MCF 10A (cell line): ENCODE measurements at places on chromosomes 12 and 14. TPM values are rescaled to one million over a fixed set of nuclear protein-coding genes. Genes with fewer than 3 reads are reported as not detected.

The BDKRB1 gene
- total RNA-seq: 0.32 and 0.51 TPM in 2 replicates

The DNAI7 gene
- 0.14 TPM in 1 of 2 replicates, not detected in the other for total RNA-seq

The MIPOL1 gene
- 16.0 and 16.3 TPM in 2 replicates for total RNA-seq

The SELPLG gene
- total RNA-seq: 0.86 and 1.2 TPM in 2 replicates

The KRT3 gene
- not detected in 2 replicates for total RNA-seq

The ALDH1L2 gene
- 165 TPM in 2 replicates for total RNA-seq

The KLRG1 gene
- total RNA-seq: 1.7 and 1.9 TPM in 2 replicates

DNA sequence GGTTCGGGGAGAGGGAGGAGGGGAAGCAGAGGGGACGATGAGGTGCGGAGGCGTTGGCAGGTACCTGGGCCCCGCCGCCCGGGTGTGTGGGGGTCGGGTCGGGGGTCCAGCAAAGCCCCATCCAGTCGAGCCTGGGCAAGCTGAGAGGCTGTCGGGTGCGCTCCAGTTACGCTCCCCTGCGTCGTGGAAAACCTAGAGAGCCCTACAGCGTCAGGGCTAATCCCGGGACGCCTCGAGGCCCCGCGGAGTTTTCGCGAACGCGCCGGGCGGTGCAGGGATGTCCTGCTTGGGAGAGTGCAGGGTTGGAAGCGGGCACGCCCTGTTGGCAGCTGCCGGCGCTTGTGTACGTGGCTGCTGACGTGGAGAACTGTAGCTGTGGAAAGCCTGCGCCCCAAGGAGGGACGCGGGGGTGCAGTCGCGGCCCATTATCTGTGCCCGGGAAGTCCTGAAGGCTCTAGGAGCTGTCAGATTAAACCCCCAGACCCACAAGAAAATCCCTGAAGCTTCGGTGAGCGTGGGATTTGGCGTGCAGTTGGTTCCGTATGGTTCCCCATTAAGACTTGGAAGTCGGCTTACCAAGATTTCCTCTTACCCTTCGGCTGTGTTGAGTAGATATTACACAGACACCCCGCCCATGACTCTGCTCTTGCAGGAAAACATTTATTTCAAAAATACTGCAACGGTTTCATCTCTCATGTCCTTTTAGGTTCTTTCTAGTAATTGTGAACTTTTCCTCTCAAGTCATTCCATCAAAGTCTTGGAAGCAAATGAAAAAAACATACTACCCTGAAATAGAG, 11.3 kb upstream of the SLC38A2 start:
- peak; percentile 88 for DNase-seq
- H3K36me3 ChIP-seq: peaks cover 8% of the 10 kb centered on the region
- H3K4me1 ChIP-seq: peaks cover 41% of the 10 kb centered on the region
- no peaks in the 10 kb centered on the region for H3K27me3 ChIP-seq
- peak overlapping the region; percentile 91 for H3K4me3 ChIP-seq

DNA sequence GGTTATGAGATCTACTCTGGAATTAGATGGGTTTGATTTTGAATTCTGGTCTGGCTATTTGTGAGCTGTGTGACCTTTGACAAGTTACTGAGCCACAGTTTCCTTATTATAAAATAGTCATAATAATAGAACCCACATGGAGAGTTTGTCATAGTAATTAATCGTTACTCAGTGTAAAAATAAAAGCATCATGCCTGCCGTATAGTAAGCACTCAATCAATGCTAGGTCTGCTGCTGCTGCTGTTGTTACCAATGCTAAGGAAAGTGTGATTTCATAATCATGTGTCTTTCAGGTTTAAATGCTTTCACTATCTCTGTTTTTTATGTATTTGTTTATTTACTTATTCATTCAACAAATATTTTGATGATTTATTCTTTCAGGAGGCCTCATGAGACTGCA, 539.9 kb upstream of the SEL1L start:
- no peak overlapping the region for H3K27ac ChIP-seq
- DNase-seq: no peak
- H3K4me3 ChIP-seq: no peak overlapping the region
- H3K36me3 ChIP-seq: no peaks in the 10 kb centered on the region
- H3K4me1 ChIP-seq: no peaks in the 10 kb centered on the region

DNA sequence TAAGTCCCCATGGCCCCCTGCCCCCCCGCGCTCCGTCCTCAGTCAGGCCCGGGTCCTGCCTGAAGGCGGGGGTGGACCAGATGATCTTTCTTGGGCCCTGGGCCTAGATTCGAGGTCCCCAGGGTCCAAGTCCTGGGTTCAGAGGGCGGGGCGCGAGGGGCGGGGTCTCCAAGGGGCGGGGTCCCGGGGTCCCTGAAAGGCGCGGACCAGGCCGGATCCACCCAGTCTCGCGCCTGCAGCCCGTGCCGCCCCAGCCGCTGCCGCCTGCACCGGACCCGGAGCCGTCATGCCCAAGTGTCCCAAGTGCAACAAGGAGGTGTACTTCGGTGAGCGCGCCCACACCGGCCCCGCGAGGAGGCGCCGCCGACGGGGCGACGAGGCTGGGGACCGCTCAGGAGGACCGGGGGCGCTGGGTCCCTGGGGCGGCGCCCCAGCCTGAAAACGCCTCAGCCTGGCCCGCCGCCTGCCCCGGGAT, 325 bp downstream of the CRIP1 start:
- no peaks in the 10 kb centered on the region for H3K27me3 ChIP-seq
- no peak for DNase-seq
- H3K36me3 ChIP-seq: peaks cover 12% of the 10 kb centered on the region
- peaks cover 18% of the 10 kb centered on the region for H3K4me1 ChIP-seq
- no peak overlapping the region for H3K27ac ChIP-seq

GRCh38 chr12:62530596-62530995, 64.0 kb downstream of the MON2 start:
- no peaks in the 10 kb centered on the region for H3K4me1 ChIP-seq
- no peak overlapping the region for H3K4me3 ChIP-seq
- no peak for DNase-seq
- peaks cover 34% of the 10 kb centered on the region for H3K36me3 ChIP-seq
- H3K27ac ChIP-seq: no peak overlapping the region

- no peak overlapping the region for H3K4me3 ChIP-seq
- no peaks in the 10 kb centered on the region for H3K4me1 ChIP-seq
- H3K27me3 ChIP-seq: no peaks in the 10 kb centered on the region
- no peaks in the 10 kb centered on the region for H3K36me3 ChIP-seq
- DNase-seq: no peak
- no peak overlapping the region for H3K27ac ChIP-seq
Measured at GRCh38 chr12:90473831-90474230, 481.1 kb downstream of the CCER1 start.

- H3K27ac ChIP-seq: no peak overlapping the region
- no peak overlapping the region for H3K4me3 ChIP-seq
- H3K36me3 ChIP-seq: peaks cover 98% of the 10 kb centered on the region
- no peaks in the 10 kb centered on the region for H3K4me1 ChIP-seq
- no peaks in the 10 kb centered on the region for H3K27me3 ChIP-seq
- DNase-seq: peak; percentile 72
Measured at GRCh38 chr14:75088566-75089373, 19.3 kb downstream of the ZC2HC1C start.

DNA sequence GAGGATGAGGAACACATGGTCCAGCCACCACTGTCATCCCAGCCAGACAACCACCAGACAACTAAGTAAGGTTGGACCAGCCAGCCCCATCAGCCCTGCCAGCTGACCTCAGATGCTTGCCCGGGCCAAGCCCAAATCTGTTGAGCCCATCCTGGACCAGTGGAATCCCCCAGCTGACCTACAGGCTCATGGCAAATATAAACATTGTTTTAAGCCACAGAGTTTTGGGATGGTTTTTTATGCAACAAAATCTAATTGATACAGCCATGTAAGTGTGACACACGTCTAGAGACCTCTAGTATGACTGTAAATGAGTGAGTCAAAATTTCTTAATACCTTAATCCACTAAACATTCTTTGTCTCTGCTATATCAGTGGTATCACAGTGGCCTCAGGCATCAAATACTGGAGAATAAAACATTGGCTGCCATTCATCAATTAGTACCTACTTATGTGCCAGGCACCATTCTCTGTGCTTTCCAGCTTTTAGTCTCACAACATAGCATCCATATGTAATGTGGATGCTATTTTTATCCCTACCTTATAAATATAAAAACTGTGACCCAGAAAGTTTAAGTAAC, 24.2 kb upstream of the NT5DC3 start:
- no peak overlapping the region for H3K27ac ChIP-seq
- H3K4me1 ChIP-seq: peaks cover 2% of the 10 kb centered on the region
- no peak for DNase-seq

DNA sequence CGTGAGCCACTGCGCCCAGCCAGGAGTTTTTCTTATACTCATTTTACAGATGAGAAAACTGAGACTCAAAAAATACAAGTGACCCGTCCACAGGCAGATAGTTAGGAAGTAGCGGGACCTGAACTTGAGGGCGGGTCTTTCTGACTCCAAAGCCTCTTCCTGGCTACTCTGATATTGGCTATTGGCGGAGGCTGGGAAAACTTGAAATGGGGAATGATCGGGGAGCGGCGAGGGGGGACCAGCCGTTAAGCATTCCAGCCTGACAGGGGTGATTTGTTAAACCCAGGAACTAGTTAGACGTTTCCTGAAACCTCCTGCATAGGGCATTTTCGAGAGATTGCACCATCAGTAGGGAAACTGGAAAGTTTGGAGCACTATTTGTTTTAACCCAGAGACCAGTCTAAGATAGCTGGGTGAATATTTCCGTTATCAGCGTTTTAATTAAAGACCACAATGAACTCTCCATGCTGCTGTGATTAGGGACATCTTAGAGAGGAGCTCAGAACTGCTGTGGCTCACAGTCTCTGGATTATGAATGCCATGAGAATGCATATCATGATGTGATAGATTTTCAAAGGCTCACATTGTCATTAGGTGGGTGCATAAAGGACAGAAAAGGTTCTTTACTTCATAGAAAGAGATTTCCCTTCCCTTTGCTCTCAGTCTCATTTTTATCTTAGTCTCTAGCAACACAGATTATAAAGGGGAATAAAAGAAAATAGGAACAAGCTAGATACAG, 2.5 kb downstream of the NR1H4 start:
- H3K36me3 ChIP-seq: no peaks in the 10 kb centered on the region
- H3K4me3 ChIP-seq: no peak overlapping the region
- H3K27ac ChIP-seq: no peak overlapping the region
- H3K27me3 ChIP-seq: peaks cover 28% of the 10 kb centered on the region

DNA sequence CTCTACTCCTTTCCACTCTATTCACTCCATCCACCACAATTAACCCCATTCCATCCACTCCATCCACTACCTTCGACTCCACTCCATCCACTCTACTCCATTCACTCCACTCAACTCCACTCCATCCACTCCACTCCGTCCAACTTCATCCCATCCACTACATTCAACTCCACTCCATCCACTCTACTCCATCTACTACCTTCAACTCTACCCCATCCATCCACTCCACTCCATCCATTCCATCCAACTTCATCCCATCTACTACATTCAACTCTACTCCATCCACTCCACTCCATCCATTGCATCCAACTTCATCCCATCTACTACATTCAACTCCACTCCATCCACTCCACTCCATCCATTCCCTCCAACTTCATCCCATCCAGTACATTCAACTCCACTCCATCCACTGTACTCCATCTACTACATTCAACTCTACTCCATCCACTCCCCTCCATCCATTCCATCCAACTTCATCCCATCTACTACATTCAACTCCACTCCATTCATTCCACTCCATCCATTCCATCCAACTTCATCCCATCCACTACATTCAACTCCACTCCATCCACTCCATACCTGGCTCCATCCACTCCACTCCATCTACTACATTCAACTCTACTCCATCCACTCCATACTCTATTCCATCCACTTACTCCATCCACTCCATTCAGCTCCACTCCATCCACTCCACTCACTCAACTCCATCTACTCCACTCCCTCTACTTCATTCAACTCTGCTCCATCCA, 16.4 kb downstream of the HNF1A start:
- no peak overlapping the region for H3K27ac ChIP-seq
- H3K27me3 ChIP-seq: peaks cover 35% of the 10 kb centered on the region
- no peaks in the 10 kb centered on the region for H3K4me1 ChIP-seq
- H3K36me3 ChIP-seq: peaks cover 5% of the 10 kb centered on the region
- DNase-seq: no peak

DNA sequence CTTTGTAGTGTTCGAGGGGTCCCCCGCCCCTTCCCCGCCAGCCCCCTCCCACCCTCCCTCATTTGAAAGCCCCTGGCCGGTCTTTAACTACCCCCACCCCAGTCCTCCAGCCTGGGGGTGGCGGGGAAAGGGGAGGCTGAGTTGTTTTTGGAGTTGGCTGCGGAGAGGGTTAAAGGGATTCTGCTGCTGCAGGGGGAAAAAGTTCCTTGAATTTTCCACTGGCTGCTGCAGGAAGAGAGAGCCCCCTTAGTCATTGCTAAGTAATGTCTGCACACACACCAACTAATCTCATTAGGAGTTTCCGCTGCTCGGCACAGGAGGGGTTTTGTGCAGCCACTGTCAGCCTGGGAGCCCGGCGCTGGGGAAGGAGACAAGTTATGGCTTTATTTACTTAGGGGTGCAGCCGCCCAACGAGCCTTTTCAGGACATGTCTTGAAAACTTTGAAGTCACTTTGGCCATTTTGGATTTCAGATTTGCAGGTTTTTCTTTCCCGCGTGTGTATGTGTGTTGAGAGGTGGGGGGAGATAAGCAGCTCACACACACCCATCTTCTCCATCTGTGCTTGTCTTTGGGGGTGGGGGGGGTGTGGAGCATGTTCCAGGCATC, 1.8 kb downstream of the ELK3 start:
- H3K27me3 ChIP-seq: no peaks in the 10 kb centered on the region
- H3K4me1 ChIP-seq: peaks cover 13% of the 10 kb centered on the region
- DNase-seq: peak; percentile 45
- H3K4me3 ChIP-seq: peak overlapping the region; percentile 95
- peak overlapping the region; percentile 75 for H3K27ac ChIP-seq
- H3K36me3 ChIP-seq: peaks cover 4% of the 10 kb centered on the region

- DNase-seq: no peak
- H3K27ac ChIP-seq: no peak overlapping the region
- no peaks in the 10 kb centered on the region for H3K27me3 ChIP-seq
Measured at GRCh38 chr12:26471560-26471959, 276.2 kb downstream of the SSPN start.

DNA sequence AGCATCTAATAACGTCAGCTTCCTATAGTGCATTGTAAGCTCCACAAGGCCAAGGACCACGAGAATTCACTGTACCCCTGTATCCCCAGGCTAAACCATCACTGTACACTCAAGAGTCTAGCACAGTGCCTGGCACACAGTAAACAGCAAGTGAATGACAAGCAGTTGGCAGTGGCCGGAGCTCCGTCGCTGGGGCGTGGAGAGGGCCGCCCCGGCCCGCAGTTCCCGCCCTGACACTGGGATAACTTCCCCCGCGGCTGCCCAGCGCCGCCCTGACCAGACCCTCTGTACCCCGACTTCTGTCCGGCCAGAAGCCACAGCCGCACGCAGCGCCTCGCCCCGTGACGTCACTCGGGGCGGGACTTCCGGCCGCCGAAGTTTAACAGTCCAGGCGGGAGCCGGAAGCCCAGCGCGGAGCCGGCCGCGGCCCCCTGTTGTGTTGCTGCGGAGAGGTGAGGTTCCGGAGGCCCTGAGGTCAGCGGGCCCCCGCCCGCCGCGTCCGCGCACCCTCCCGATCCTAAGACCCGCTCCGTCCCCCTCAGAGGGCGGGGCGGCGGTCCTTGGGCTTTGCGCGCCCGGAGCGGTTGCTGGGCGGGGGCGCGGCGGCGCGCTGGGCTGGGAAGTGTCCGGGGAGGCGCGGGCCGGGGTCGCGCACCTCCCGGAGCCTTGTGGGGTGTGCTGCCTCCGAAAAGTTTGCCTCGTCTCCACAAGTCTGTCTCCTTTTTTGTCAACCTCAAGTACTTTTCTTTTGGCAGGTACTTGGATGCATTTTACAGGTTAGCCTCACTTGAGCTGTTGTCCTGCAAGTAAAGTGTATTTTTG, at the start of gene NEDD1:
TSS of gene NEDD1 (plus strand) at position 409 of the 822 bp plus-strand sequence. CDS start 2,503 bp downstream, outside the sequence.
- H3K27me3 ChIP-seq: no peaks in the 10 kb centered on the region
- H3K27ac ChIP-seq: peak within 1 kb of the TSS; percentile 97
- DNase-seq: peak; percentile 81
- H3K36me3 ChIP-seq: no peaks in the 10 kb centered on the region
